ENCODE measurements at places on chromosomes 12 and 14.

DNA sequence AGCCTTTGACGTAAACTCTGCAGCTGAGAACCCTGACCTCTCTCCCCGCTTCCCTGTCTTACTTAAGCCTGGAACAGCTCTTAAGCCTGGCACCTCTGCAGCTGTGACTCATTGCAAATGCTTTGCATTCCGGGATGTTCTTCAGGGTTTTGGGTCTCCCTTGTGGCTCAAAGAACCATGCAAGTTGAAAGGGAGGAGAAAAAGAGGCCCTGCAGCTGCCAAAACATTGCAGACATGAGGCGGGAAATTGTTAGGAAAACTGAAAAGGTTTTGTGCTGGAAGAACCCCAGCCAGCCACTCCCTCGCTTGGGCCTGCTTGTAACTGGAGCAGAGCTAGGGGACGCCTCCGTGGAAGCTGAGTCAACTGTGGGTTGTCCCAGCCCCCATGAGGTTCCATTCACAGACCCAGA is 60.2 kb upstream of the FERMT2 start:
- no peak for DNase-seq

DNA sequence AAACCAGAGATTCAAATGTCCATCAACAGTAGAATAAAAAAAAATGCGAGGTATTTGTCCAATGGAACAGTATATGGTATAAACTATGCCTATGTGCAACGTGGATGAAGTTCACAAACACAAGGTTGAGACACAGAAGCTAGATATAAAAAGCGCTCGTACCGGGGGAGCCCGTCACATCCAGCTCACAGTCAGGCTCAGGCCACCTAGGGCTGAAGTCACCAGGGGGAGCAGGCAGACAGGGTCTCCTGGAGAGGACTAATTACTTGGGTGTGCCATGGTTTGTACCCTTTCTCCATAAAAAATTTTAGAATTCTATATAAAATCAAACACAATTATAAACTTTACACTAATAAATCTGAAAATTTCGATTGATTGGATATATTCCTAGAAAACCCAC is 13.6 kb downstream of the AHNAK2 start:
- peak; percentile 1 for DNase-seq

DNA sequence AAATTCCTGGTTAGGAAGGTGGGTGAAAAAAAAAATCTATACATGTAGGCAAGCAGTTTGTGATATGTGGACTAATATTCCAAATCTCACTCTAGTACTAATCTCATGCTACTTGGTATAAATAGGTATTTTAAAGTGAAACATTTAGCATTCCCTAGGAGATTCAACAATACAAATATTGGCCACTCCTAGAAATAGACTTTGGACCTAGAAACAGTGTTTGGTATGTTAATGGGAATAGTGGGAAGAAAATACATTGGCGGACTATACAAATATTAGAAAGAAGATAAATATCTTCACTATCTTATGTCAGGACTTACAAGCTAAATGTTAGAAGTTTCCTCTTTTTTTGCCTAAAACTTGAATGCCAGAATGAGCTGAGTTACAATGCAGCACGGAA is 28.2 kb downstream of the HIGD1C start:
- no peak for DNase-seq

- no peak for DNase-seq
Observed at GRCh38 chr14:74238974-74239847, at the start of gene VSX2. Gene VSX2 (plus strand): TSS chr14:74239449. CDS start chr14:74239562, 113 bp downstream.

DNA sequence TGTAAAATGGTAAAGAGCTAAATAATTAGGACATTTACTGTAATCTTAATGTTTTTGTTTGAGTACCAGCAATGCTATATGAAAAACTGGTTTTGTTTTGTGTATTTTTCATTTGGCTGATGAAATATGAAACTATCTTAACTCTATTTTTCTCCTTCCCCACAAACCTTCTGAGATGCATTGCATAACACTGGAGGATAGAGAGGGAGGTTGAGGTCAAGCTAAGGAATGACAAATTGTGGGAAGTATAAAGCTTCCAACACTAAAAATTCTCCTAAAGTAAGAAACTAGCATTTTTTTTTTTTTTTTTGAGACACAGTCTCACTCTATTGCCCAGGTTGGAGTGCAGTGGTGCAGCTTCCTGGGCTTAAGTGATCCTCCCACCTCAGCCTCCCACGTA is 31.5 kb upstream of the SRP54 start:
- no peak for DNase-seq

DNA sequence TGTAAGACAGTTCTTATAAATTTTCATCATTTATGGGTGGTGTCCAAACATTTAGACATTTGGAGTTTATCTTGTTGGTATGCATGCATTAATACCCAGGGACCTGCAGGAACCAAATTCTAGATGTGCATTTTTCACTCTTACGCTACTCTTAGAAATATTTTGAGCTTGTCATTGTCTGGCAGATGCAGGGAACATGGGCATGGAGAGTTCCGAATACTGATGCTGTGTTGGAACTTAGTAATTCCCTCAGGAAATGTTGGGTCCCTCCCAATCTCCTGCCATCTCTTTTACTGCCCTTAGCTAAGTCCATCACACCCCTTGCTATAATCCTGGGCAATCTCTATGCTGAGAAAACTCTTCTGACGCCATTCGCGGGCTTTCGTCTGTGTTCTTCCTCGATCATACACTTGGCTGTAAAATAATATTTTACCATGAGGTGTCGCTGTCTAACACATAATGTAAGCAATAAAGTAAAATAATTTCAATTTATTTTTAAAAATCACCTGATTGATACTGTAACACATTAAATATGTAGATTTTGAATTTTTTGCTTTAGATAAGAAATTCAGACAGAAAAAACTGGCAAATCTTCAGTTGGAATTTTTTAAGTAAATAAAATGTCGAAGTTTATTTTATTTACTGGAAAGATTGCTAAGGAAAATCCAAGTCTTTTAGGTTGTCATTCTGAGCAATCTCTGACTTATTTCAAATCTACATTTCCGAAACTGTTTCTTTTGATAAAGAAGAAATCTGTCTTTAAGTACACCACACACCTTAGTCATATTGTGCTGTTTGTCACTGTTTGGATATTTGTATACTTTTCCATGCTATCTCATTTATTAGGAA is 304.1 kb upstream of the SSTR1 start:
- peak; percentile 15 for DNase-seq

DNA sequence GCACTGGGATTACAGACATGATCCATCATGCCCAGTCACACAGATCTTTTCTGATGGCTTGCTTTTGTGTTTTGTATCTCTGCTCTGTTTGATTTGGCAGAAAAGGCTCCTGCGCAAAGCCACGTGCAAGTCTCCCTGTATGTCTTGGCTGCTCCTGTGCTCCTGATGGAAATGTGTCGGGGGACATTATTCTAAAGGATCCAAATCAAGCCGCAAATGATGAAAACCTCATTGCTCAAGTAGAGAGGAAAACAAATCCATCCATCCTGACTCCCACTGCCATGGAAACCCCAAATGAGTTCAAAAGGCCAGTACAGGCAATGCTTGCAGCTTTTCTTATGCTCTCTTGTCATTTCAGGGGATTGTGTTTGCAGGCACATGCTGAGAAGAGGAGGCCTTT is 93.8 kb downstream of the NDUFA12 start:
- no peak for DNase-seq

GRCh38 chr12:128789356-128789929 is 34.3 kb downstream of the SLC15A4 start:
- no peak for DNase-seq

DNA sequence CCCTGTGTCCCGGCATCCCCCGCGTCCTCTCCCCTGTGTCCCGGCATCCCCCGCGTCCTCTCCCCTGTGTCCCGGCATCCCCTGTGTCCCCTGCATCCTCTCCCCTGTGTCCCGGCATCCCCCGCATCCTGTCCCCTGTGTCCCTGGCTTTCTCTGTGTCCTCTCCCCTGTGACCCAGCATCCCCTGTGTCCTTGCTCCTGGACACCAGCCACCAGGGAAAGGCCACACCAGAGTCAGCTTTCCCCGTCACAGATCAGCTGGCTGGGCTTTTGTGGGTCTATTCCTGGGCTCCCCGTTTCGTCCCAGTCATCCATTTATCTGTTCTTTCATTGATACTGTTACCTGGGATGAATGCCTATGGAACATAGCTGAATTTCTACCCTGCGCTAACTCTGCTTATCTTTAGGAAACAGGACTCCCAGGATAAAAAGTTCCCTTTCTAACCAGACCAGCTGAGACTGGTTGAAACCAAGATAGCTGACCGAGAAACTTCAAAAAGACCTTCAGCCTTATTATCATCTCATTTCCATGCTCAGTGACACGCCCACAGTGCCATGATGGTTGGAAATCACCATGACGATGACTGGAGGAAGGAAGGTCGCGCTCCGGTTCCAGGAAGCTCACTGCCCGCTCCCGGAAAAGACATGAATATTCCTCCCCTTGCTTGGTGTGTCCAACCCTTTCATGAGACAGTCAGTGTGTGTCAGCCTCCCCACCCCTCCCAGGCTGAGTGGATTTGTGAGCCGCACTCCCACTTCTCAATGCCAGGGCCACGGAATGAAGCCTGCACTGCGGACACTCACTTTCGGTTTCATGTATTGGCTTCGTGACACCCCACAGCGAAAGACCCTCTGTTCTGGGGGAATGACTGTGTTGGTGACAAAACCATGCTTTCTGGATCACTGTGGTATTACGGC is 276.4 kb upstream of the SFSWAP start:
- no peak for DNase-seq

GRCh38 chr12:47189728-47190127 is 110.0 kb upstream of the AMIGO2 start:
- DNase-seq, result no peak

GRCh38 chr12:32921397-32921796 is 24.8 kb upstream of the PKP2 start:
- no peak for DNase-seq

- DNase-seq, result no peak
Observed at GRCh38 chr14:43503508-43503907, 1003.6 kb downstream of the FSCB start.

- peak; percentile 76 for DNase-seq
Observed at GRCh38 chr12:26097046-26097878, 27.6 kb downstream of the BHLHE41 start.

DNA sequence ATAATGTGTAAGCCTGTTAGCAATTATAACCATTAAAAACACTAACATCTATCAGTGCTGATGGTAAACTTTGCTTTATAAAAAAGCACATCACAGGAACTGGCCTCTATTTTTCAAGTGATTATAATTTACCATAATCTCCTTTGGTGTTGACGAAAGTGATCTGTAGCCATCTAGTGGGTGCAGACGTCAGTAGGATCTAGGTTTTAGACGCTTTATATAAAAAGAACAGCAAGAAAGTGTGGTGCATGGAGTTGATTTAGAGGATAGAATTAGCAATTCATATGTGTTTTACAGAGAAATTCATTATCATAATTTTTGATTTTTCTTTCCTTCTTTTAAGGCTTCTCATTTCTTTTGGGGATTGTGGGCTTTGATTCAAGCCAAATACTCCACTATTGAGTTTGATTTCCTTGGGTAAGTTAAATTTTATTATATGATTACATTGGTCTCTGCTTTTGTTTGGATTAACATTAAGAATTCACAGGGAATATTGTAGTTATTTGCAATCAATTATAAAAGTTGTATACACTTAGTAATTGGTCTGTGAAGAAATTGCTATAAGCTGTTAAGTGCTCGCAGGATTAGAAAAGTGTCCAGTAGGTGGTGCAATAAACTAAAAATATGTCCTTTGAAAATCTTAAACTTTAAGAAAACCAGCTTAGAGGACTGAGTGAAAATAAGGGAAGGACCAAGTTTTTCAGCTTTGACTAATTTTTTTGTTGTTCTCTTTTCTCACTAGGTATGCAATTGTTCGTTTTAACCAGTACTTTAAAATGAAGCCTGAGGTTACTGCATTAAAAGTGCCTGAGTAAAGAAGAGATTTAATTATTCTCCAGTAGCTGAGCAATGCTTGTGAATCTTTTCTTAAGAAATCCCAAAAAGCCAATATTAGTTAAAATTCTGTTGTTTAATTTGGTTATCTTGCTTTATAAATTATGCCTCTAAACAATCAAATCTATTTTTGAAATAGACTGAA is 59.5 kb downstream of the ETNK1 start:
- DNase-seq, result no peak

DNA sequence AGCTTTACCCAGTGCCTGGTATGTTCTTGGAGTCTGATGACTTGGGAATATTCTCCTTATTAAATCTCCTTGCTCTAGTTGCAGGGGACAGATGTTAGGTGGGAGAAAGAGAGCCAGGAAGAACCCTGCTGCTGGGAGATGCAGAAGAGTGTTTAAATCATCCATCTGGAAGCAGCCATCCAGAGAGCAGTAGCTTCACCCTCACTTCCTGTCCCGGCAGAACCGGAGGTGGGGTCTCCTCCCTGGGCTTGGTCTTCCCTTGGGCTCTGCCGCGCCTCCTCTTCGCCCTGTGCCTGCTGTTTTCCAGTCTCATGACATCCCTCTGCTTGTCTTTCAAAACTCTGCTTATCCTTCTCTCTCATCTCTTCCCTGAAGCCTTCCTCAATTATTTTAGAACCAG is 15.5 kb downstream of the B4GALNT3 start:
- no peak for DNase-seq

DNA sequence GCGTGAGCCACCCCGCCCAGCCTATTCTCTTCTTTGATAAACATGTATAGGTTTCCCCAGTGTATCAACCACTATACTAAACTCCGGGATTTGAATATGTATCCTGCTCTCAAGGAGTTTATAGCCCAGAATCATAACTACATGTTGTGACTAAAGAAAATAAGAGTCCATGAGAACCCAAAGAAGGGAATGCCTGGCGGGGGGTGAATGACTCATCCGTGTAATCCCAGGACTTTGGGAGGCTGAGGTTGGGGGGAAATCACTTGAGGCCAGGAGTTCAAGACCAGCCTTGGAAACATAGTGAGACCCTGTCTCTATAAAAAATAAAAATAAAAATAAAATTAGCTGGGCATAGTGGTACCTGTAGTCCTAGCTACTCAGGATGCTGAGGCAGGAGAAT is 57.2 kb downstream of the SIX6 start:
- DNase-seq, result no peak

DNA sequence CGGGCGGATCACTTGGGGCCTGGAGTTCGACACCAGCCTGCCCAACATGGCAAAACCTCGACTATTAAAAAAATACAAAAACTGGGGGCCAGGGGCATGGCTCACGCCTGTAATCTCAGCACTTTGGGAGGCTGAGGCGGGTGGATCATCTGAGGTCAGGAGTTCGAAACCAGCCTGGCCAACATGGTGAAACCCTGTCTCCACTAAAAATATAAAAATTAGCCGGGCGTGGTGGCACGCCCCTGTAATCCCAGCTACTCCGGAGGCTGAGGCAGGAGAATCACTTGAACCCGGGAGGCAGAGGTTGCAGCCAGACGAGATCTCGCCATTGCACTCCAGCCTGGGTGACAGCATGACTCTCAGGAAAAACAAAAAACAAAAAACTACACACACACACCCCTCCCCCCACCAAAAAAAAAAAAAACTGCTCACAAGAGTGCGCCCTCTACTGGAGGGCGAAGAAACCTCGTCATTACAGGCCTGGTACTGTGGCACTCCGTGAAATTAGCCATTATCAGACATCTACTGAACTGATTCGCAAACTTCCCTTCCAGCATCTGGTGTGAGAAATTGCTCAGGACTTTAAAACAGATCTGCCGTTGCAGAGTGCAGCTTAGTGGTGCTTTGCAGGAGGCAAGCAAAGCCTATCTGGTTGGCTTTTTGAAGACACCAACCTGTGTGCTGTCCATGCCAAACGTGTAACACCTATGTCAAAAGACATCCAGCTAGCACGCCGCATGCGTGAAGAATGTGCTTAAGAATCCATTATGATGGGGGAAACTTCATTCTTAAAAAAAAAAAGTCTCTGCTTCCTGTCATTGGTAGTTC is 7.7 kb downstream of the PPP1R3E start:
- peak; percentile 41 for DNase-seq

GRCh38 chr12:6693832-6694355 is 4.7 kb upstream of the ZNF384 start:
- no peak for DNase-seq

- peak; percentile 67 for DNase-seq
Observed at GRCh38 chr12:12384571-12385340, 27.9 kb downstream of the BORCS5 start.
